Muscle of arm (tissue), 14 donors: ENCODE measurements at places on chromosomes 1 and 21.

GRCh38 chr1:223271085-223271781 lies 92.7 kb downstream of the SUSD4 start:
- no peak for DNase-seq

DNA sequence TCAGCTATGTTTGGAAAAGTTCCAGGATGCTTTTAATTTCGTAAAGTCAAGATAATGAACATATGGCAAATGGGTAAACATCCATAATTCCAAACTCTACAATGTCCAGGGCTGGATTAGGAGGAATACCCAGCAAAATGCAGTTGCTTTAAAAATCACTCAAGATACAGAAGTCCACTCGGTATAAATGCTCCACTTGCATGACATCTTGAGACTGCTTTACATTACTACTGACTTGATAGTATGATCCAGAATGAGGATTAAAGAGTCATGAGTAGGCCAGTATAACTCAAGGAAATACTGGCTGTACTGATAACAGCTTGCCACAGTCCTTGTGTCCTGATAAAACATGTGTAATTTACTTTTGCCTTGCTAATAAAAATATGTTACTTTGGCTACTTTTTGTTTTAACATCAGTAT lies 58.3 kb upstream of the ANGPTL3 start:
- no peak for DNase-seq

DNA sequence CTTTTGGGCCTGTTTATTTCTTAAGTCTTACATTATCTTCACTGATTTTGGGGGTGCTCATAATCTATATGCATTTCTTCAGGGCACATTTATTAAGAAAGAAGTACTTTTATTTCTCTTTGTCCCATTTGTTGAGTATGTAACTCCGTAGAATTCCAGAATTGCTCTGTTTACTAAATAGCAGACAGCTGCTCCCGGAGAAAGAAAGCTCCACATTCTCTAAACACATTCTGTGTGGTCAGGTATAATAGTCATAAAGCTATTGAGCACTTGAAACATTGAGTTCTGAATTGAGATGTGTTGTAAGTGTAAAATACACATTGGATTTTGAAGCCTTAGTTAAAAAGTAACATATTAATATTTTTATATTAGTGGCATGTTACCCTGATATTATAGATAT lies 206.5 kb downstream of the SPATA17 start:
- no peak for DNase-seq

DNA sequence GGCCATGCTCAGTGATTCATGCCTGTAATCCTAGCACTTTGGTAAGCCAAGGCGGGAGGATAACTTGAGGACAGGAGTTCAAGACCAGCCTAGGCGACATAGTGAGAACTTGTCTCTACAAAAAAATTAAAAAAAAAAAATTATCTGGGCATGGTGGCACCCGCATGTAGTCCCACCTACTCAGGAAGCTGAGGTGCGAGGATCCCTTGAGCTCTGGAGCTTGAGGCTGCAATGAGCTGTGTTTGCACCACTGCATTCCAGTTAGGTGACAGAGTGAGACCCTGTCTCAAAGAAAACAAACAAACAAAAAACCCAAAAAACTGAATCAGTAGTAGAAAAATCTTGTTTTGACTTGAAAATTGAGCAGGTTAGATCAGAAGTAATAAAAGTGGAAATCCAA lies 67.1 kb upstream of the IPO9 start:
- no peak for DNase-seq

DNA sequence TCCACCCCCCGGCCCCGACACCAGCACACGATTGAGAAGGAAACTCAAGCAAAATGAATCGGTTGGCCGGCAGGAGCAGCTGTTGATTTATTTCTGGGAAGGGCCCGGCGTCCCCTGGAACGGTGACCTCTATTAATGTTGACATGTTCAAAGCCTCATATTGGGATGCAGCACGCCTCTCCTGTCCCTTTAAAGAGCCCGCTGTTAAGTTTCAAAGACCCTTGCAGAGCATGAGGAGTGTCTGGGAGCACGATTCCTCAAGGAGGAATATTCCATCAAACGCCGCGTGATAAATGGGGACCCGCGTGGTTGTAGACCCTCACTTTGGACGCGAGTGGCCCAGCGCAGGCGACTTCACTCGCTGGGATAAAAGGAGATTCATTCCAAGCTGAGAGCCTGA lies 21.5 kb upstream of the ACTL8 start:
- DNase-seq, result no peak

DNA sequence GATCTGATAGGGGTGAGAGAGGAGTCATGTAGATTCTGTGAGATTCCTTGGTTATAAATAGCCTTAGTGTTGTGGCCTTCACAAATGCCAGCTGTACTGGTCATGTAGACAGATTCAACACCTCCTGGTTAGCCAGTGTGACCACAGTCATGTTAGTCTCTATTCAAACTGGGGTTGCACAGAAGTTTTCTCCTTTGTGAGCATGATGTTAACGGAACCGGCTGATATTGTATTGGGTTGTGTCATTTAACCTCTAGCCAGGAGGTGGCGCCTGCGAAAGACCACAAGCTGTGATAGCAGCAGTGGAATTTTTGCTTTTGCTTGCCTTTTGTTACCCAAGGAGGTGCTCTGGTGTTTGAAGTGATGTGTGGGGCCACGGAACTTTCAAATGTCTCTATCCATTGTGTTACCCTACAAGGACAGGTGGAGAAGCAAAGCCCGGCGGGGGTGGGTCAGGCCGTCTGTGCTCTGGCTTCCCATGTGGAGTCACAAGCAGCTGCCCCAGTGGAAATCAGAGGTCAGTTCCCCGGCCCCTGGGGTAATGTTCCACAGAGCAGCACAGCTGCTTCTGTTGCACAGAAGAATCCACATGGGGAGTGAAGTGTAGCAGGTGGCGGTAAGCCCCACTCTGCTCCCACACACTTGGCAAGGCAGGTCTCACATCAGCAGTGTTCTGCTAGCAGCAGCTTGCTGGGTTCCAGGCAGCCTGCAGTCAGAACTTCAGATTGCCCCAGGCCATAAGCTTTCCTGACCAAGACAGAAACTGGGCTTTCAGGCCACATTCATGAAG lies 112.6 kb downstream of the ADAMTS1 start:
- DNase-seq, result no peak

GRCh38 chr1:231240531-231240882 lies 505 bp upstream of the GNPAT start:
- no peak for DNase-seq

DNA sequence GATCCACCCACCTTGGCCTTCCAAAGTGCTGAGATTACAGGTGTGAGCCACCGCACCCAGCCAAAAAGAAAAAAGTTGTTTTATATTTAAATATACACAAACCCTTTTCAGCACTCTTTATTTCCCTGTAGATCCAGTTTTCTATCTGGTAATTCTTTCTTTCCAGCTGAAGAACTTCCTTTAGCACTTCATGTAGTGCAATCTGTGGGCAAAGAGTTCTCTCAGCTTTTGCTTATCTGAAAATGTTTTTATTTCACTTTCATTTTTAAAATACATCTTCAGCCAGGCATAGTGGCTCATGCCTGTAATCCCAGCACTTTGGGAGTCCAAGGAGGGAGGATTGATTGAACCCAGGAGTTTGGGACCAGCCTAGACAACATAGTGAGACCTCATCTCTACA lies 28.5 kb upstream of the HYI start:
- no peak for DNase-seq

- DNase-seq, result no peak
Measured at GRCh38 chr1:46646331-46646730, 21.8 kb downstream of the ATPAF1 start.

- DNase-seq, result peak; percentile 72
Measured at GRCh38 chr21:34889676-34890469, 159.2 kb downstream of the RUNX1 start.

DNA sequence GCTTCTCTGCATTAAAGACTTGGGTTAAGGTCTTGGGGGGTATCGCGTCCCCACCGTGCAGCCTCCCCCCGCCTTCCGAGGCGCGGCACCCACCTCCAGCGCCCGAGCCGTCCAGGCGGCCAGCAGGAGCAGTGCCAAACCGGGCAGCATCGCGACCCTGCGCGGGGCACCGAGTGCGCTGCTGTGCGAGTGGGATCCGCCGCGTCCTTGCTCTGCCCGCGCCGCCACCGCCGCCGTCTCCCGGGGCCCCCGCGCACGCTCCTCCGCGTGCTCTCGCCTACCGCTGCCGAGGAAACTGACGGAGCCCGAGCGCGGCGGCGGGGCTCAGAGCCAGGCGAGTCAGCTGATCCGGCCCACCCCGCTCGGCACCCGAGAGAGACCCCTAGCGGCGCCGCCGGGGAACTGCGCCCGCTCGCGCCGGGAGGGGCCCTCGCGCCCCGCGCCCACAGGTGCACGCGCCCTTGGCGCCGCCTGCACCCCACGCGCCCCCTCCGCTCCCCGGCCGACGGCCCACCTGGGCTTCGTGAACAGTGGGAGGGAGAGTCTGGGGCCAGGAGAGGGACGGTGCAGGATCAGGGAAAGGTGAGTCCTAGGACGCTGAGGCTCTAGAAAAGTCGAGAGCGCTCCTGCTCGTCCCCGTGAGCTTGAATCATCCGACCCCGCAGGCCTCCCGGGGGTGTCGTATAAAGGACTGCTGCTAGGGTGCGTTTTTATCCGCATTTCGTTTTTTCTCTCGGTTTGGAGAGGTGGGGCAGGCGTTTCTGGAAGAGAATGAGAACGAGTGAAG lies at the start of gene APP:
TSS of gene APP (minus strand) at position 300 of the 787 bp plus-strand sequence. CDS start at position 150, 150 bp downstream.
- peak; percentile 87 for DNase-seq

GRCh38 chr1:222233444-222234158 lies 314.3 kb downstream of the HHIPL2 start:
- DNase-seq, result no peak

- DNase-seq, result no peak
Measured at GRCh38 chr1:211333906-211334305, 7.3 kb downstream of the TRAF5 start.

GRCh38 chr1:154750681-154751665 lies 119.1 kb downstream of the KCNN3 start:
- no peak for DNase-seq

- DNase-seq, result no peak
Measured at GRCh38 chr1:235888119-235888643, 21.5 kb upstream of the LYST start.

- DNase-seq, result no peak
Measured at GRCh38 chr1:204036882-204037655, 35.8 kb upstream of the SOX13 start.
